ENCODE measurements at places on chromosomes 12 and 14. TPM values are rescaled to one million over a fixed set of nuclear protein-coding genes. Genes with fewer than 3 reads are reported as not detected.
A peak's percentile ranks its signal among the peaks of the same experiment; 100 is the strongest.

- no peaks in the 10 kb centered on the region for H3K36me3 ChIP-seq
- H3K4me1 ChIP-seq = peaks cover 16% of the 10 kb centered on the region
- no peak overlapping the region for H3K27ac ChIP-seq
- no peak overlapping the region for H3K4me3 ChIP-seq
- H3K27me3 ChIP-seq = no peaks in the 10 kb centered on the region
These were observed 224.3 kb downstream of the GXYLT1 start for GRCh38 chr12:41920355-41920754.

DNA sequence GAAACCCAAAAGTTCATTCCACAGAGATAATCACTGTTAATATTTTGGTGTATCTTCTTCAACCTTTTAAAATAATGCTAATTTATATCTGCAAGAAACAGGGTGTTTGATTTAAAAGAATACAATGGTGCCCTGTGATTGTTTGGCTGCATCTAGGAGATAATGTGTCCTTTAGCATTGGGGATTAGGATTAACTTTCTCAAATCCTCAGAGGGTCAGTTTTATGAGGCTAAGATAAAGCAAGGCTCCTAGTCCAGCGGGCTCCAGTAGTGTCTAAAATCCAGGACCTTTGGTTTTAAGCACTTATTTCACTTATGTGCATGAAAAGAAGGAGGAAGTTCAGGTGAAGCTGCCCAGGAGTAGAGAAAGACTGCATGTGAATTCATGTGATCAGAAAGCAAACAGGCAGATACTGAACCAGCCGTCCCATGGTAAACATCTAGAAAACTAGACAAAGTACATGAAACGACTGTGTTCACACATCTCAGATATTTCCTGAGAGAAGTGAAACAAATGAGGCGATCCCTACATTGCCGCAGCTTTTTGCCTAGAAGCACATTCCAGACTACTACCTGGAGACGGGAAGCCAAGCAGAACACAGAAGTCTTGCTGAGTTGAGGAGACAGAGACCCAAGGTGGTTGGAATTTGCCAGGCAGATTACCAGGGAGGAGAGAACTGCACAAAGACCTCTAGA, 129.1 kb upstream of the MAX start:
- DNase-seq = no peak
- H3K4me1 ChIP-seq = peaks cover 8% of the 10 kb centered on the region
- H3K4me3 ChIP-seq = no peak overlapping the region
- no peaks in the 10 kb centered on the region for H3K36me3 ChIP-seq

DNA sequence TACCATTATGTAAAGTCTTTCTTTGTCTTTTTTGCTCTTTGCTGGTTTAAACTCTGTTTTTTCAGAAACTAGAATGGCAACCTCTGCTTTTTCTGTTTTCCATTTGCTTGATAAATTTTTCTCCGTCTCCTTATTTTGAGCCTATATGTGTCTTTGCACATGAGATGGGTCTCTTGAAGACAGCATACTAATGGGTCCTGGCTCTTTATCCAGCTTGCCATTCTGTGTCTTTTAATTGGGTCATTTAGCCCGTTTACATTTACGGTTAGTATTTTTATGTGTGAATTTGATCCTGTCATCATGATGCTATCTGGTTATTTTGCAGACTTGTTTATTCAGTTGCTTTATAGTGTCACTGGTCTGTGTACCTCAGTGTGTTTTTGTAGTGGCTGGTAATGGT, 207.9 kb upstream of the TMEM260 start:
- no peaks in the 10 kb centered on the region for H3K36me3 ChIP-seq
- no peaks in the 10 kb centered on the region for H3K27me3 ChIP-seq
- no peak for DNase-seq
- no peak overlapping the region for H3K4me3 ChIP-seq

- H3K27ac ChIP-seq = no peak overlapping the region
- no peak for DNase-seq
- H3K27me3 ChIP-seq = peaks cover 44% of the 10 kb centered on the region
- peak overlapping the region; percentile 62 for H3K4me3 ChIP-seq
These were observed 568 bp downstream of the CCDC184 start for GRCh38 chr12:48183876-48184548.

- no peaks in the 10 kb centered on the region for H3K36me3 ChIP-seq
- H3K4me1 ChIP-seq = peaks cover 11% of the 10 kb centered on the region
- no peaks in the 10 kb centered on the region for H3K27me3 ChIP-seq
- H3K4me3 ChIP-seq = peak within 1 kb of the TSS; percentile 70
- H3K27ac ChIP-seq = peak within 1 kb of the TSS; percentile 30
These were observed at the start of gene OAS3 for GRCh38 chr12:112937741-112938719. OAS3 (plus strand) TSS chr12:112938474; CDS start chr12:112938531, 57 bp downstream.

GRCh38 chr12:26047401-26048226, 77.2 kb downstream of the BHLHE41 start:
- H3K36me3 ChIP-seq = no peaks in the 10 kb centered on the region
- peak; percentile 49 for DNase-seq
- peaks cover 37% of the 10 kb centered on the region for H3K4me1 ChIP-seq
- no peaks in the 10 kb centered on the region for H3K27me3 ChIP-seq

GRCh38 chr12:116306968-116307367, 29.5 kb upstream of the MED13L start:
- no peak for DNase-seq
- no peaks in the 10 kb centered on the region for H3K27me3 ChIP-seq
- H3K36me3 ChIP-seq = no peaks in the 10 kb centered on the region
- no peak overlapping the region for H3K4me3 ChIP-seq

DNA sequence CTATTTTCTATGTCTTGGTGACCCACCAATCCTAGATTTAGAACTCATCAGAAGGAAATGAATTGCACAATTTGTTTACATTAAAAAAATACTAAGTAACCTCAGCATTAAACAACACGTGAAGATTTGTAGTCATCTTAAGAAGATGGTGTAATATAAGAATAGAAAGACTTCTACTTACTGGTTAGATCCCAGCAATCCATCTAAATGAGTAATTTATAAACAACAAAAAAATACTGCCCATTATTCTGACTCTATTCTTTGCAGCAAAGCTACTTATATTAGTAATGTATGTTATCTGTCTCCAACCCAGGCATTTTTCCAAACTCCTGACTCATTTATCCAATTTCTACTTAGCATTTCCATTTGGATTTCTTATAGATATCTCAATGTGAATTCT, 67.8 kb downstream of the CD163L1 start:
- H3K4me1 ChIP-seq = no peaks in the 10 kb centered on the region
- no peak for DNase-seq
- H3K36me3 ChIP-seq = no peaks in the 10 kb centered on the region
- no peaks in the 10 kb centered on the region for H3K27me3 ChIP-seq

The PFDN5 gene
- total RNA-seq = 341 TPM

The FBXO34 gene
- total RNA-seq = 37.9 TPM

DNA sequence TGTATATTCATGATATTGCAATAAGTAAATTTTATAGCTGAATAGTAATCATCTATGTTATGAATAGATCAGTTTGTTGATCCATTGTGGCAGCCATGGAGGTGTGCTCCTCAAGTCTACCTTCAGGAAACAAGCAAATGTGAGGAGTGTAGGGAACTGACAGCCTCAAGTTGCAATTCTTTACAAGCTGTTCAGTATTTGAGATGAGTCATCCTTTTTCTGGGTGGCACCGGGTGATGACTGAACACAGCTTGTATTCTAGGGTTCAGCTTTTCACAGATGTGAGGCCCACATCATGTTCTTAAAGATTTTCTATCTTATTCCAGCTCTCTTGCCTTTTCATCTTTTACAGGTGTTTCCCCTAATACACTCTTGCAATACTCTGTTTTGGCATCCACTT, 452.4 kb downstream of the KCNH5 start:
- no peak for DNase-seq
- H3K4me3 ChIP-seq = no peak overlapping the region
- no peaks in the 10 kb centered on the region for H3K36me3 ChIP-seq

DNA sequence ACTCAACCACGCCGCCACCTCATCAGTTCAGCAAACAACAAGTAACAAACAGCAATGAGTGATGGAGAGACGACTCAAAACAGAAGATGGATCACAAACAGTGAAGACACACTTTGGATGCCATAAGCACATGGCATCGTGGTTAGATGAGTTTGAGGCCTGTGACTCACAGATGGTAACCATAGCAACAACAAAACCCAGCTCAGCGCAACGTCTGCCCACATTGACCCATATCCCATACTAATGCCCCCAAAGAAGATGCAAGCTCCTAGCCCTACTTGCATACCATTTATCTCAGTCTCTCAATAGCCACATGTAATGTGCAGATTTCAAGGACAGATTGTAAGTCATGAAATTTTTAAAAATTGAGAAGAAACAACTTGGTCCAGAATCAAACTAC, 1322.3 kb upstream of the TMEM132C start:
- no peak for DNase-seq
- no peaks in the 10 kb centered on the region for H3K4me1 ChIP-seq
- H3K4me3 ChIP-seq = no peak overlapping the region

- no peak overlapping the region for H3K4me3 ChIP-seq
- DNase-seq = no peak
- no peaks in the 10 kb centered on the region for H3K27me3 ChIP-seq
These were observed 133.8 kb upstream of the CPM start for GRCh38 chr12:69066492-69067373.

GRCh38 chr14:96587823-96588385, 85.7 kb downstream of the PAPOLA start:
- no peak for DNase-seq
- no peaks in the 10 kb centered on the region for H3K36me3 ChIP-seq
- H3K27me3 ChIP-seq = peaks cover 37% of the 10 kb centered on the region
- H3K4me3 ChIP-seq = no peak overlapping the region
- H3K27ac ChIP-seq = no peak overlapping the region
- no peaks in the 10 kb centered on the region for H3K4me1 ChIP-seq

- no peak for DNase-seq
- peaks cover 55% of the 10 kb centered on the region for H3K4me1 ChIP-seq
- no peaks in the 10 kb centered on the region for H3K36me3 ChIP-seq
- H3K4me3 ChIP-seq = no peak overlapping the region
These were observed 84.5 kb downstream of the CHGA start for GRCh38 chr14:93007225-93007997.

The MMP19 gene
- 0.44 TPM for total RNA-seq

The SLCO1B1 gene
- not detected for total RNA-seq

DNA sequence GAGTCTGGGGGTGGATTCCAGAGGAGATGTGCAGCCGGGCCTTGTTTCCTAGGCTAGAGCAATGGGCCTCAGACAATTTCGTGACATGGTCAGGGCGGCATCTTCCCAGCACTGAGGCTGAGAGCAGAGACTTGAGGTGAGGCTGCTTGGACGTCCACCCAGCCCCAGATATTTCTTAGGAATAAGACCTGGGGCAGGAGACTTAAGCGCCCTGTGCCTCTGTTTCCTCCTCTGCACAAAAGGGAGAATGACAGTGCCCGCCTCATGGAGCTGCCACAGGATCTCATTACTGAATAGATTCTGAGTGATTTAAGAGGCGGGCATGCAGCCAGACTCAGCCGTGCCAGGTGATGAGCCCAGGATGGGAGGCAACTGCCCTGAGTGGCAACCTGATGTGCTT, 297.9 kb upstream of the SFSWAP start:
- H3K4me1 ChIP-seq = no peaks in the 10 kb centered on the region
- H3K36me3 ChIP-seq = no peaks in the 10 kb centered on the region
- H3K27me3 ChIP-seq = no peaks in the 10 kb centered on the region
- DNase-seq = no peak

The PIWIL1 gene
- total RNA-seq = not detected

DNA sequence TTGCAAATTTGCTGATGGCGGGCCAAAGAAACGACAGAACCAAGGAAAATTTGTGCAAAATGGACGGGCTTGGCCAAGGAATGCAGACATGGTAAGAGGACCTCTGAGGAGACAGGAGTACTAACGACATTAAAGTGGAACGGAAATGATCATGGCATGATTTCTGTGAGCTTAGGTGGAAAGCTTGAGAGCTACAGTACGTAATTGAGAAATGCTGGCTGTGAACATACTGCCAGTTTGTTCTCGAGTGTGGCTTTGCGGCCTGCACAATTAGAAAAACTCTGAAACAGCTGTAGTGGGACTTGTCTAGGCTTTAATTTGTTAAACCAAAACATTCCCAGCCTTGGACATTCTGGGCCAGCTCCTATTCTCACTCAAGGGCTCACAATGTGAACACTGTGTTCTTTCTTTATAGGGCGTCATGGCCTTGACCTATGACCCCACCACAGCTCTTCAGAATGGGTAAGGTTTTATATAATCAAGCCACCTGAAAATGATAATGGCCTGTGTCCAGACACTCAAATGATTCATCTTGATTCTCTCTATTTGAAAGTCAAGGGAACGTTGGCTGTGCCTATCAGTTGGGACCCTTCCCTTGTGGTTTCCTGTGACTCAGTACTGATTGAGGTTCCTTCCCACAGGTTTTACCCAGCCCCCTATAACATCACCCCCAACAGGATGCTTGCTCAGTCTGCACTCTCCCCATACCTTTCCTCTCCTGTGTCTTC, 48.5 kb downstream of the BAZ2A start:
- no peak overlapping the region for H3K4me3 ChIP-seq
- peaks cover 12% of the 10 kb centered on the region for H3K36me3 ChIP-seq
- no peaks in the 10 kb centered on the region for H3K4me1 ChIP-seq

The MFAP5 gene
- 63.5 TPM for total RNA-seq

DNA sequence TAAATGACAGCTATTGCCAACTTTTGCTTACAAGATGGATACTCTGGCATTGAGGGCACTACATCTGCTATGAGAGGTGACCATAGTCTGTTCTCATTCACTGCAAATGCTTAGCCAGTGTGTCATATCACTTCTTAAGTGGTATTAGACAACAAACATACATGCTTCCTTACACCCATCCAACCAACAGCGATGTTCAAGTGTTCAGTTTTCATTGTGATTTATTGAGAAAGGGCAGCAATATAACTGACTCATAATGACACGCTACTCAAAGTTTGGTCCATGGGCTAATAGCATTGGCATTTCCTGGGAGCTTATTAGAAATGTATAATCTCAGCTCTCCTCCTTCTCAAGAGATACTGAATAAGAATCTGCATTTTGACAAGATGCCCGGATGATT, 181.7 kb downstream of the NPAS3 start:
- no peaks in the 10 kb centered on the region for H3K27me3 ChIP-seq
- no peaks in the 10 kb centered on the region for H3K4me1 ChIP-seq
- H3K27ac ChIP-seq = no peak overlapping the region
- H3K4me3 ChIP-seq = no peak overlapping the region
- no peak for DNase-seq

- no peak overlapping the region for H3K4me3 ChIP-seq
- H3K4me1 ChIP-seq = no peaks in the 10 kb centered on the region
- H3K27ac ChIP-seq = no peak overlapping the region
- no peak for DNase-seq
- H3K27me3 ChIP-seq = no peaks in the 10 kb centered on the region
These were observed 6.0 kb upstream of the CALCOCO1 start for GRCh38 chr12:53733051-53733806.

The ADAM20 gene
- total RNA-seq = not detected

- no peaks in the 10 kb centered on the region for H3K36me3 ChIP-seq
- H3K27me3 ChIP-seq = no peaks in the 10 kb centered on the region
- H3K4me3 ChIP-seq = peak overlapping the region; percentile 22
- H3K4me1 ChIP-seq = peaks cover 24% of the 10 kb centered on the region
These were observed 29.0 kb downstream of the PDE6H start for GRCh38 chr12:15001733-15002382.
